A172 (cell line): ENCODE measurements at places on chromosomes 5 and 9.

DNA sequence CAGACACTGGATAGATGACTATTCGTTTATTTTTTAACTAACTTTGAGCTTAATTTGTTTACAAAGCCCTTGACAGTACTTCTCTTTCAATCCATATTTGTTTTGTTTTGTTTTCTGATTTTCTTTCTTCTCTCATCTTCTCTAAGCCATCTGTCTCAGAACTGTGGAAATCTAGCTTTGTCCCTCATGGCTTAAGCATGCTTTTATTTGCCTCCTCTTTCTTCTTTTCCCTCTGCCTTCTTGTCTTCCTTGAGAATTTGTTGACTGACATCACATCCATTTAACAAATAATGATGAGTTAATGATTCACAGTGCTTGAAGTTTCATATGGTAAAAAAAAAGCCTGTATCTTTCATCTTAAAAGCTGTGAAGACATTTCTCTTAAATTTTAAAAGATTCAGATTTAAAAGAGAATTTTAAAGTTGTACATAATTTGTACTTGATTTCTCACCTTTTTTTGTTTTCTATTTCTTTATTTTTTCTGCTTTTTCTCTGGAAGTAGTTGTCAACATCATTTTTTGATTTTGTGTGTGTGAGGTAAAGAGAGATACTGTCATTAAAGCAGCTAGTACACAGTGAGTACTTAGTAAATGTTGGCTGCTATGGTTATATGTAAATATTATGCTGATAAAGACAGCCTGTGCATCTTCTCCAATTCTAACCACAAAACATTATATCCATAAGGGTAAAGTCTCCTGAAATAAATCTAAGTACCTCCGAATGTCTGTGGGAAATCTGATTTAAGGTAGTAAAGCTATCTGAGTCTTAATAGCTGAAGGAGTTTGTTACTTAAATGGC is 13.9 kb upstream of the SGCD start:
- DNase-seq, result no peak

DNA sequence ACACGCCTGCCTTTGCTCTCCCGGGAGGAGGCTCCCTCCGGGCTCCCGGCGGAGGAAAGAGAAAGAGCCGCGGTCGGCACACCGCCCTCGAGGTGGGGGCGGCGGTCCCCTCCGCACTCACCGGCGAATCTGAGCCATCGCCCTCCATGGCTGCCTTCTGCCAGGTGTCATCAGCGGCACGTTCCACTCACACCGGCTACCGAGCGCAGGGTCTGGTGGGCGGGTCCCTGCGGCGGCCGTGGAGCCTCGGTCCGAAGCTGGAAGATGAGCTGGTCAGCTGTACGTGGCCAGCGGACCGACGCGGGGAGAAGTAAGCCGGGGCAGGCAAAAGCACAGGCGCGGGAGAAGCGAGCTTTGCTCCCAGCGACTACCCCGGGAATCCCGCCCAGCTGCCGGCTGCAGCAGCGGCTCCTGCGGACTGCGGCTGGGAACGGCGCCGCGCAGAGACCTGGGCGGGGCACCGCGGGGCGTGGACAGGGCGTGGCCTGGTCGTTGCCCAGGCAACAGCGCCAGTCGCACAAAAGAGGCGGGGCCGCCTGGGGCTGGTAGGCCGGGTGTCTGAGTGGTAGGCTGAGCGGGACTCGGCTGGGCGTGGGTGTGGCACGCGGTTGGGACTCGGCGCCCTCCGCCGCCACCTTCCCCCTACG is at the start of gene TRIM36:
TSS of gene TRIM36 (minus strand) at position 422 of the 647 bp plus-strand sequence. CDS start at position 148, 274 bp downstream.
- peak; percentile 94 for DNase-seq

DNA sequence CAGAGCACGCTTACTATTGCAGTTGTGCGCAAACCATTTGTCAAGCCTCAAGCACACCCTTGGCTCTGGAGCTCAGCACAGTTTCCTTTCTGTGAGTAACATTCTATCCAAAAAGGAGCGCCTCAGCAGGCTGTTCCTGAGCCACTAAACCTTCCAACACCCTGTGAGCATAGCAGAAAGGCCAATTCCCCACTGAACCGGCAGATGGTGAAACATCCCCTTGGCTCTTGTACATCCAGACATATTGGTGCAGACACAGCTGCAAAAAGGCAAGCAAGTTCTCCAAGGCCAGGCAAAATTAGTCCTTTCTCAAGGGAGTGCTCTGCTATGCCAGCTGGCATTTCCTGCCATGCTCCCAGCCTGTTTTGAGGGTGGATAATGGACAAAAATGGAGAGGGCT is 44.1 kb upstream of the CEMIP2 start:
- DNase-seq, result no peak

DNA sequence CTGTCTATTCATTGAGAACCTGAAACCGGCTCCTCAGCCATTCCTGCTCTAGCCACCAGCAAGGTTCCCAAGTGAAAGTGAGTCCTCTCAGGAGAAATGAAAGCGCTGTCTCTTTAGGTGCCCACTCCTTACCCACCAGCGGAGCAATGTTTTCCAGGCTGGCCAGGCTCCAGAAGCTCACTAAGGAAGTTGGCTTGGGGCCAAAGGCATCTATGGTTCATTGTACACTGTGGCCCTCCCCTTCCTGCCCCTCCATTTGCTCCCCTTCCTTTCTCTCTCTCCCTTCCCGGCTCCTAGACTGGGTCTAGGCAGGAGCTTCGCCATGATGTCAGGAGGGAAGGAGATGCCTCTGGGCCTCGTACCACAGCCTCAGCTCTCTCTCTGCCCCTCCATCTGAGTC is 1.1 kb upstream of the GABRP start:
- DNase-seq, result no peak

DNA sequence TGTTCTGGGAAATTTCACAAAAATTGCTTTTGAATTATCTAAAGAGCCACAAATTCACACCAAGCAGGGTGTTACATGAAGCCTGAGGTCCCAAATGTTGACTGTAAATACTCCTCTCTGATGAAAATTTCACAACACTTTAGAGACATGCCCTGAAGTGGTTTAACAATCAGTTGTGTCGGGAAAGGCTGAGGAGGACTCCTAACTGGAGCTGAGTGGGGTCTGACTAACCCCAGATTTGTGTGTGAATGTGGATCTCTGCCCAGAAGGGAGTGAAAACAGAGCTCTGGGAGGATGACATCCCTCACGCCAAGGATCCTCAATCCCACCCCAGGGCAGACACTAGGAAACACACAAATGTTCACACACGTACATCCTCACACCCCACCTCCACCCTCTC is 31.1 kb upstream of the GRXCR2 start:
- no peak for DNase-seq

DNA sequence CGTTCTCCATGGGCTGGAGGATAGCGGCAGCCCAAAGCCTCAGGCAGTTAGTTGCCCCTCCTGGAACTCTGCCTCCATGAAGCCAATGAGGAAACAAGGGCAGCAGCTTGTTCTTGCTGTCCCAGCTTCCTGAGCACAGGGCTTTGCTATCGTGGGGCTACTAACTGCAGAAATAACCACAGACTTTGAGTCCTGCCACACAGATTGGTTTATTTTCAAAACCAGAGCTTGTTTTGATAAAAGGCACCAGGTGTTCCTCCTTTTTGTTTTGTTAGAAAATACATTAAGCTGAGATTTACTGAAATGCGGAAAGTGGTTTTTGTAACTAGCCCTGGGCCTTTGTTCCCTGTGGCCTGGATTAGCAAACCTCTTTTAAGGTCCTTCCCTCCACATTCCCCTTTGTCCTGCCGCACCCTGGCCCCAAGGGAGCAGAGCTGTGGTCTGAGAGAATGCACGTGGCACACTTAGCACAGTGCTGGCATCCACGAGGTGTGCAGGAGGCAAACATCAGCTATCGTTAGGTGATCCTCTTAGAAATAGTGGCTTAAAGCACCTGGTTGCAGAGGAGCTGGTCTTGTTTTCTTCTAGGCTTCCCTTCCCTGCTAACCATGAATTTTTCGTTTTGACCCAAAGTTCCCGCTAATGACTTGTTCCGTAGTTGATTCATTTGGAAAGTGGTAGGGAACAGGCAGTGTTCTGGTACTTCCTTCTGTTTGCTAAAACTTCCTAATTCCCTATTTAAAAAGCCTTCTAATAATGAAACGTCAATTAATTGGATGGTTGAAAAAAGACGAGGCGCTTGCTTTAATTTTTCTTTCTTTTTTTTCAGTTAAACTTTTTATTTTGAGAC is 21.5 kb downstream of the MVB12B start:
- peak; percentile 17 for DNase-seq

GRCh38 chr9:124357721-124358361 is 57.4 kb downstream of the PSMB7 start:
- DNase-seq, result no peak

GRCh38 chr5:168047043-168047668 is 244.3 kb upstream of the WWC1 start:
- peak; percentile 76 for DNase-seq

DNA sequence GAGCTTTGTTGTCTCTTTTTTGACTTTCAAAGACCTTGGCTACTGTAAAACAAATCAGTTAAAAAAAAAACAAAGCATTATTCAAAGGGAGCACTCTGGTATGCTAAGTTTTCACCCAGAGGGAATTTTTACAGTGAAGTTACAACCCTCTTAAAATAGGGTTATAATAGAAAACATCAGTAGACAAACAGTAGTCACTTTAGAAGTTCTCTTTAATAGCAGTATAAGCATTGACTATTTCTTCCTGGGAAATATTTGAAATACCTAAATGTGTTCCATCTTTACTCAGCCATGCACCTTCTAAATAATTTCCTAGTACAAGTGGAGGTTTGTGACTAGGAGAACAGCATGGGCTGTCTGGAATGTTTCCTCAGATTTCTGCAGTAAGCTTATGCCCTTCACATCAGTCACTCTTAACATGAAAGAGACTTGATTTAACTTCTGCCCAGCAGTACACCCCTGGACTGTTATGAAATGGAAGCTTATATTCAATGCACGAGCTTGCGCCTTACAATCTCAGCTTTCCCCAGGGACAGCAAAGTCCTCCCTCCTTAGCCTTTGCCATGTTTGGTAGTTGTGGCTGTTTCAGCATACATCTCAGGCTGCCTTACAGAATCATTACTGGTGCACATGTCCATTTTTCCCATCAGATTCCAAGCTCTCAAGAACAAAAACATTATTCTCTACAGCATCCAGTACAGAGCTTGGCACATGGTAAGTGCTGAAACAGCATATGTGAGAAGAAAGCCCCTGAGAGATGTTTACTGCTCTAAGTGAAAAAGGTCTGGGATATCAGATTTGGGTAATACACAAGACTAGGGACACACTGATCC is 191.5 kb downstream of the ZNF608 start:
- DNase-seq, result no peak

GRCh38 chr5:56607074-56607473 is 208.3 kb upstream of the MAP3K1 start:
- no peak for DNase-seq

- DNase-seq, result no peak
These were observed 23.6 kb downstream of the PCDHGC5 start for GRCh38 chr5:141512390-141512910.

DNA sequence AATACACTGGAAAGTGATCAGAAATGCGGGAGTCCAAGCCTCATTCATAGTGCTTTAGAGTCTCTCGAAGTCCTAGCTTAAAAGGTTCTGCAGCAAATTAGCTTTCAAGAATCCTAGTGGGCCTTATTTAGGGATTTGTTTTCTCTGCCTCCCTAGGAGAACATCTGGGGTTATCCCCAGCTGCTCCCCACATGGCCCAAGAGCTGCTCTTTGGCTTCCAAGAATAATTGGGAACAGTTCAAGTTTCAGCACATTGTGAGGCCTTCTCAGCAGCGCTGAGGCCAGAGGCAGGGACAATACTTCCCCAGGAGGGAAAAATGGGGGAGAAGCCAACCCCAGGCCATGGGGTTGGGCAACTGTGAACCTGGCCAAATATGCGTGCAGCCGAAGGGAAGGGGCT is 108.7 kb downstream of the LIFR start:
- no peak for DNase-seq

GRCh38 chr5:132418881-132419280 is 49.4 kb downstream of the SLC22A5 start:
- no peak for DNase-seq

DNA sequence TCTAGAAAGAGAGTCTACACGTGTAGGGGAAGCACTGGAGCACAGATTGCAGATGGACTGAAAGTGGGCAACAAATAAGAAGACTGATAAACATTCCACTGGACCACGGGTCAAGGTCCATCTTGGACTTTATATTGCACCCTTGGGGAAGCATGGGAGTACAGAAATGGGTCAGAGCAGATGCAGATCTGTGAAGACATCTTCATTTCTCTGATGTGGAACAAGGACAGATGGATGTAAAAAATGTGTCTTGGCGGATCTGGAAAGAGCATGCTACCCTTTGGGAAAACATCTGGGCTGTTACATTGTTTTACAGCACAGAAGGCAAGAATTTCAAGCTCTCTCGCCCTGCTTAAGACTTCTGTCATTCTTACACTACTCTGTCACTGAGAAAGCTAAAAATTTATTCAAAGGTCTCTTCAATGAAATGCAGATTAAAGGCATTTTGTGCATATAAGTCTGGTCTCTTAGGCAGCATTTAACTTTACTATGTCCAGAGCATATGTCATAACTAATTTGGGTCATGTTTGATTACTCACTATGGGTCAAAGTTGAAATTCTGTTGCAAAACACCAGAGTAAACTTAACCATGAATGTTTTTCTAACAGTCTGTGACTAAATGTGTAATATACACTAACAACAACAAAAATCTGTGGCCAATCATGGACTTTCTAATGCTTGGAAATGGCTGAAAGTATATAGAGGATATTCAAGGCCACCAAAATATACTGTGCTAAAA is 756.4 kb upstream of the DMAC1 start:
- no peak for DNase-seq

- no peak for DNase-seq
These were observed 211.9 kb downstream of the MEF2C start for GRCh38 chr5:88671106-88671504.
